BE2C (cell line): ENCODE measurements at places on chromosomes 2 and 18.

- no peak for DNase-seq
These were observed 251.6 kb upstream of the NCKAP5 start for GRCh38 chr2:133819906-133820305.

- DNase-seq = no peak
These were observed 814.0 kb downstream of the SLC4A3 start for GRCh38 chr2:220441404-220441803.

- DNase-seq = no peak
These were observed 150.9 kb downstream of the CD8B2 start for GRCh38 chr2:106638043-106638442.

- DNase-seq = no peak
These were observed 328.2 kb upstream of the COL3A1 start for GRCh38 chr2:188645986-188646385.
